ENCODE measurements at places on chromosomes 3 and 15.

GRCh38 chr15:59885832-59886231, 118.3 kb upstream of the FOXB1 start:
- no peak for DNase-seq

DNA sequence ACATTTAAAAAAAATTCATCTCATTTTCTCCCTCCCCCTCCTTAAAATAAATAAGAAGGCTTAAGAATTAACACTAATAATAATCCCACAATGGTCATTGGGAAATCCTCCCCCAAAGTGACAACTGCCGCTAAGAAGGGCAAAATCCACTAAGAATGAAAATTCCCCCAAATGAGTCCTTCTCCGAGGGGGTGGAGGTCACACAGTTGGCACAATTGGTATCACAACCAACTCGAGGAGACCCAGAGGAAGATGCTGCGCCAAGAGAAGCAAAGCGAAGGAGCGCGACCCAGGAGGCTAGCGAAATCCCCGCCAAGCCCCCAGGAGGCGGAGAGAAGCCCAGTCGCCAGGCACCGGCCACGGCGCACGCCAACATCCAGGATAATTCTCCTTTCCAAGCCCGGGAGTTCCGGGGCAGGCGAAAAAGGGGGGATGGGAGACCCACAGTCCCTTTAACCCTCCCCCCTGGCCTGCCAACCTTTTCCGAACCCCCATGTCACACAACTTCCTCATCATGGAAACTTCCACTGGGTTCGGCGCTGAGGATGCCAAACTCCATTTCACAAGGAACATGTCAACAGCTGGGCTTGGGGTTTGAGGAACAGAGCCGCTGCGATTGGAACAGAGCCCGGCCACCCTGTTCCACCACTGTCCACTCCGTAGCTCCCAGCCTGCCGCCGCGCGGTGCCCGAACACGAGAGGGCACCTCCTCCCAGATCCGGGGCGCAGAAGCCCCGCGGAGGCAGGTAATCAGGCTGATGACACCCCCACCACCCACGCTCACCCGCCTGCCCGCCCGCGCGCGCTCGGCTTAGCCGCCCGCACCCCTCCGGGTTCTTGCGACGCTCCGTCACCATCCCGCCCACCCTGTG, 668 bp downstream of the THRB start:
- DNase-seq: peak; percentile 75

GRCh38 chr3:18987862-18988447, 160.4 kb upstream of the KCNH8 start:
- DNase-seq: no peak

GRCh38 chr3:102053375-102053989, 204.2 kb downstream of the NFKBIZ start:
- DNase-seq: peak; percentile 68

DNA sequence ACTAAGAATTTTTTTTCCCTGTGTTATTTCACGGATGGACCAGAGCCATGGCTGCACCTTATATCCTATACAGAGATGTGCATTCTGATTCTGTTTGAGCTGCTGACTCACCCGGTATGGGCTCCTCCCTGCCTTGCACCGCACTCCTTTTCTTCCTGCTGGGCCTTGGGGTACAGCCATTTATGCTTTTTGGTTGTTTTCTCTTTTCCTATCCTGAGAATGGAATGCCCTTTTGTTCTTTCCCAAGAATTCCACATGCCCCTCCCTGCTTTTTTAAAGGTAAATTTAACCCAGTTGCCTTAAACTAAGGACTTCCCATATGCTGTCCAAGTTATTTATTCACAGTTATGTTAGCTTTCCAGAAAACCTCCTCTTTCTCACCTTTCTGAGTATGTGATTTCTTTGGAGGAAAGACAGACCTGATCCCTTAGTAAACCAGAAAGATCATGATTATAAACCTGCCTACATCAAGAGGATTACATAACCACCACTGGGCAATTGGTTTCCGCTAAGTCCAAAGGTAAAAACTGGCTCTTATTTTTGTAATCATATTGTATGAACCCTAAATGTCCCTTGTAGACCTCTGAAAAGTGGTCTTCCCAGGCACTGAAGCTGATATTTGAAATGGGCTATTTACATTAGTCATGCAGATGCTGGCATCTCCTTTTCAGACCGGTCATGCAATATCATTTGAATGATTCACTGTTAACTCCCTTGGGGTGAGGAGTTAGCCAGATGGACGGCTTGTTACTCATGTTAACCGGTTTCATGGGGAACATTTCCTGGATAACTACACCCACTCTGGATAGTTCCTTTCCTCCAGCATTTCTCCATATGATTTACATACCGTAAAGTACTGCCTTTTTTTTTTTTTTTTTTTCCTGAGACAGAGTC, 45.5 kb downstream of the TMOD3 start:
- peak; percentile 97 for DNase-seq

DNA sequence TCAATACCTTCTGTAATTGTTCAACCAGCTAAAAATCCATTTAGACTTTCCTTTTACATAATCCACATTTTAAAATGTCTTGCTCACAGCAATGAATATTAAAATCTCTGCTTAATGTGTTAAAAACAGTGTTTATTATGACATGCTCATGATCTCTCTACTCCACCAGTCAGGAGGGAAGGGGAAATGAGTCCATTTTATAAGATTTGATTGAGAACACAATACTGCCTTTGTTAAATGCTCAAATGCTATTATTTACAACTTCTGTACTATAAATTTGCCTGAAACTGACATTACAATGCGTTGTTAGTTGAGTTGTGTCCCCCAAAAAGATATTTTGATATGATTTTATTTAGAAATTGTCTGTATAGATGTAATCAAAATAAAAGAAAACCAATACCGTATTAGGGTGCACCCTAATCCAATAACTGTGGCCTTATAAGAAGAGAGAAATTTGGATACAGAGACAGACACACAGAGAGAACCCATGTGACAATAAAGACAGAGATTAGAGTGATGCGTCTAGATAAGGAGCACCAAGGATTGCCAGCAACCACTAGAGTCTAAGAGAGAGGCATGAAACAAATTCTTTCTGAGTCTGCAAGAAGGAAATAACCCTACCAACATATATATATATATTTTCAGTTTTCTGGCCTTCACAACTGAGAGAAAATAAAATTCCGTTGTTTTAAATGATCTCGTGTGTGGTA, 9.1 kb upstream of the PLSCR4 start:
- DNase-seq: no peak

GRCh38 chr15:68207176-68207935, 2.2 kb upstream of the CALML4 start:
- no peak for DNase-seq

GRCh38 chr15:39542385-39543065, 38.4 kb upstream of the THBS1 start:
- no peak for DNase-seq

DNA sequence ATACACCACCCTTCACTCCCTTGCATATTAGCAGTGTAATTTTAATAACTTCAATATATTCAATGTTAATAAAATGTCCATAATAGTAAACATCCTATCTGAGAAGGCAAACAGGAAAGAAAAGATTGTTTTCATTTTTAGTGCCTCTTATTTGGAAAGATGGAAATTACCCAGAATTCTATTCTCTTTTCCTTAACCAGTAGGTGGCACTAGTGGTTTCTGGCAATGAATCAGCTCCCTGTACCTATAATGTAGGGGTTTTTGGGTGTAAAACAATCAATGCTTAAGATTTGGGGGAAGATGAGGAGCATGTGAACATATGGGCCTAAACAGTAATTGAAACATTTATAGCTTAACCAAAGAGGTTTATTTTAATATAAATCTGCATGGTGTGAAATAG, 5.7 kb upstream of the SEMA6D start:
- DNase-seq: peak; percentile 26

DNA sequence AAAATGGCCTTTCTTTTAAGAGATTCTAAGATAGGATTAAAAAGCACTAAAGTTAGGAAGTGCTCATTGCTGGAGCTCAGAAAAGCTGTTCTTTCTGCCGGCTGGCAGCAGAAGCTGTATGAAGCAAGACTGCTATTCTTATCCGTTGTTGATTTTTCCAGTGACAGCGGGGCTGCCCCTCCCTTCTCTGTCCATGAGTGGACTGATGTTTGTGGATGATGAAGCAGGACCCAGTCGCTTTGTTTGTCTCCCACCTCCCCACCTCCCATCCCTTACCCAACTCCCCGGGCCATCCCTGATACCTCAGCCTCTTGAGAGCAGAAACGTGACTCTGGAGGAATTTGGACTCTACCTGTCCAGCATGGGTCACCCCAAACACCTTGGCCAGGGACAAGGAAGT, 10.3 kb upstream of the MUSTN1 start:
- no peak for DNase-seq

GRCh38 chr3:57644740-57645139, 47.6 kb upstream of the ARF4 start:
- no peak for DNase-seq

DNA sequence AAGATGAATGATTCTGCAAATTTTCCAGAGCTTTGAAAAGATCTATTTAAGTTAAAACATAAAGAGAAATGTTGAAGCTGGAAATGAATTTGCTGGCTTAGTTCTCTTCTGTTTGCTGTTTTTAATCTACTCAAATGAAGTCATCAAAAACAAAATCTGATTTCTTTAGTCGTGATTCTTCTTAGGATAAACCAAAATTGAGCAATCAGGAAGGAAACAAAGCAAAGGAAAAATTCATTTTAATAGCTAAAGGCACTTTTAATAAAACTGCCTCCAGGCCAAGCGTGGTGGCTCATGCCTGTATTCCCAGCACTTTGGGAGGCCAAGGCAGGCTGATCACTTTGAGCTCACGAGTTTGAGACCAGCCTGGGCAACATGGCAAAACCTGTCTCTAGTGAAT, 91.2 kb downstream of the DUT start:
- no peak for DNase-seq

DNA sequence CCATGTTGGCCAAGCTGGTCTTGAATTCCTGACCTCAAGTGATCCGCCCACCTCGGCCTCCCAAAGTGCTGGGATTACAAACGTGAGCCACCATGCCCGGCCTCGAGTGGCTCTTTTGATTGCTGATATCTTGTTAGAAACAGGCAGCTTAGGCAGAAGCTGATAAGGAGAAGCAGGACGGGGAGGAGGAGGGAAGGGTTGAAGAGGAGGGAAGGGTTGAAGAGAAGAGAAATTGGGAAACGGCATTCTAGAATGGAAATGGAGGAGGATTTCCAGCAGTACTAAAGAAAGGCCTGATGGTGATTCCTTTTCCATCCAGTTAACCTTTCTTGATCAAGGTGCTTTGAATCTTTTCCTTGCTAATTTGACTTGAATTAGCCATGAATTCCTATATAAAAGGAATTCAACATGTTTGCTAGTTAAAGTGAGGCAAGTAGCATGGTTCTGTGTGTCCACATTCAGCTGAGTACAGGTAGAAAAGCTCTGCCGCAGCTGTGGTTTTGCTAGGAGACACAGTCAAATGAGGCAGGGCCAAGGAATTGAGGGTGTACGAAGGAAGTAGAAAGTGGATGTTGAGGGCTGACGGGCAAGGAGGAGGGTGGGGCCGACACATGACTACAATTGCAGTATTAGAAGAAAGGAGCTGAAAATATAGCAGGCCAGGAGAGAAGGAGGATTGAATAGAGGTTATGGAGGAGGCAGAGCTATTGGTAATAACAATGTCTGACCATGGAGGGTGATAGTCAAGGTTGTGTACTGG, 27.2 kb upstream of the ATP1B3 start:
- no peak for DNase-seq

All from HCEC 1CT (cell line).